ENCODE measurements at places on chromosomes 1 and 21.

DNA sequence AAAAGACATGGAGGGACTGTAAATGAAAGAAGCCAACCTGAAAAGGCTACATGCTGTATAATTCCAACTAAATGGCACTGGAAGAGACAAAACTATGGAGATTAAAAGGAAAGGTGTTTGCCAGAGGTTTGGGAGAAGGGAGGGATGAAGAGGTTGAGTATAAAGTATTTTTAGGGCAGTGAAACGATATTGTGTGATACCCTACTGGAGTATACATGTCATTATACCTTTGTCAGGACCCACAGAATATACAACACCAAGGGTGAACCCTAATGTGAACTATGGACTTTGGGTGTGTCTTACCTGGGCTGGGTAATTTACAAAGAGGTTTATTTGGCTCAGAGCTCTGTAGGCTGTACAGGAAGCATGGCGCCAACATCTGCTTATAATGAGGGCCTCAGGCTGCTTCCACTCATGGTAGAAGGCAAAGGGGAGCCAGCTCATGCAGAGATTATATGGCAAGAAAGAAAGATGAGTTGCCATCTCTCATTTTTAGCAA is 73.4 kb downstream of the CD2 start:
- DNase-seq: no peak

DNA sequence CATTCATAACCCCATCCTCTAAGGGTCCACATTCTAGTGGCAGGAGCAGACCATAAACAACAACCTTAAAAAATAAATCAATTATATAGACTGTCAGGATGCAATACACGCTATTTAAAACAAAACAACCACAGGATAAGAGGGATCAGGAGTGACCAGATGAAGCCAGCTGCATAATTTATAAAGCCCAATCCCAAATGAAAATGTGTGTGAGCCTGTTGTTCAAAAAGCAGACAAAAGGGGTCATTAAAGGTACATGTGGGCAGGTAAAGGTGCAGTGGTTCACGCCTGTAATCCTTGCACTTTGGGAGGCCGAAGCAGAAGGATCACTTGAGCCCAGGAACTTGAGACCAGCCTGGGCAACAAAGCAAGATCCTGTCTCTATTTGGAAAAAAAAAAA is 10.4 kb upstream of the LDLRAP1 start:
- DNase-seq: no peak

- no peak for DNase-seq
These were observed 11.5 kb upstream of the VASH2 start for GRCh38 chr1:212938846-212939245.

- DNase-seq: no peak
These were observed 21.1 kb upstream of the SH2D5 start for GRCh38 chr1:20753589-20753988.

DNA sequence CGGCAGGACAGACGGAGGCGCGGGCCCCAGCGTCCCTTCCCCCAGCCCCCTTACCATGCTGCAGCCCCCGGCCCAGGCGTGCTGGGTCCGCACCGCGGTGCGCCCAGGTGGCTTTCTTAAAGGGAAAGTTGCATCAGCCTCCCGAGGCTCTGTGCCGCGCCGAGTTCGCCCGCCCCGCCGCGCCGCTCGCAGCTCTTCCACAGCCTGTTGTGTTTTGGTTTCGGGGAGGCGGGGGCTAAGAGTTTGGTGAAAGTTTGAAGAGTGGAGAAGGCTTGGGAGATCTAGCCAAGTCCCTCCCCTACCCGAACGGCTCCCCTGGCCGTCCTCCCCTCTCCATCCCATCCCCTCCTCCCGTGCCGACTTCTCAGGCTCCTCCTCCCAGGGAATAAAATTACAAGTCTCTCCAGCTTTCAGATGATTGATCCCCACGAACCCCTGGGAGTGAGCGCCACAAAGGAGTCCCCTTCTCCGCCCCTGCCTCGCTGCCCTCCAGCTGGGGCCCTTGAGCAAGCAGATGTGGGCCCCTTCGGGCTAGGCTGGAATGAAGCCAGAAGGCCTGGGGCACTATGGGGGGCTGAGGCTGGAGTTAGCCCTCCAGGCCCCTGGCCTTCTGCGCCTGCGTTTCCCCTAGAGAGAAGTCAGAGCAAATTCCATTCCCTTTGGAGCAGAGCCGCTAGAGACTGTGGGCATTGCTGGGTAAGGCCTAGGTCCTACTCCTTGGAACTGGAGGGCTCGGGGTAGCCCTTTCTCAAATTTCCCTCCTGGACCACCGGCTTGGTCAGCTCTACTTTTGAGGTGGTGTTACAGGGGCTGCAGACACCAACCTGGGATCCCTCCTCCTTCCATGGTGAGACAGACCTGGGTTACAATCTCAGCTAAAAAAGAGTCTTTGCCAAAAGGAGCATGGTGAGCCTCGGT is at the start of gene SLC6A9:
SLC6A9 (minus strand) TSS at position 211 of the 918 bp plus-strand sequence. CDS start 7,185 bp downstream, outside the sequence.
- peak; percentile 52 for DNase-seq

DNA sequence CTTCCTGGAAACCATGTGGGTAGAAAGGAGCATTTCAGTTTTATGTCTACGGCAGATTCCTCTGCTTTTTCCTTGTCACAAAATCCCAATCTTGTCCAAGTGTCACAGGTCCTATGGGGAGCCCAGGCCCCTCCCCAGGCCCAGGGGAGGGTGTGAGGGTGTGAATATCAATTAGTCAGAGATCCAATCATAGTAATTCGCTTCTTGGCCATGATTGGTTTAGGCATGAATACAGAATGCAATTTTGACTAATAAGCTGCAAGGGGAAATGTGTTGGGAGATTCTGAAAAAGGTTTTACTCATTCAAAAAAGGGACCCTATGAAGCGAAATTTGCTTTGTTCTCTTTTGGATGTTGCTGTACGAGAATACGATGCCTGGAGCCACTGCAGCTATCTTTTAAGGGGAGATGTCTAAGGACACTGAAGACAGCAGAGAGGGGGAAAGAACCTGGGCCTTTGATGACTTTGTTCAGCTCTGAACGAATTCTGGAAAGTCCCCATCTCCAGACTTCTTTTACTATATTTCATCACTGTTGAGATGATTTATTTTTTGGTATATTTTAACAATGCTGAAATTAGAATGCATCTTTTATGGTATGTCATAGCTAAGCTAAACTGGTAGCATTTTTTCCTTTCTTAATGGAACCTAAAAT is 18.2 kb downstream of the TSPAN2 start:
- no peak for DNase-seq

- DNase-seq: no peak
These were observed 15.9 kb downstream of the PYCR2 start for GRCh38 chr1:225908013-225908640.

DNA sequence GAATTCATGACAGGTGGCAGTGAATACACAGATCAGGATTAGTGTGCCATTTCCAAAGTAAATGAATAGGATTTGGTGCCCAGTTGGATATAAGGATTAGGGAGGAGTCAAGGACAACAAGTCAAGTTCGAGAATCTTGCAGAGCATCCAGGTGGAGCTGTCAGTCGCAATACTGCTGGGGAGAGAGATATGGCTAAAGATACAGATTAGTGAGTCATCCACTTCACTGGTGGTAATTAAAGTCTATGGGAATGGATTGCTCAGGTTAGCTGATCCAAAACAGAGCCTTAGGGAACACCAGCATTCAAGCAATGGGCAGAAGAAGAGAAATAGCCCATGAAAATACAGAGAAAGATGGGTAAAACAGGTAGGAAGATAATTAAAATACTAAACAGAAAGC is 26.8 kb downstream of the BCAS2 start:
- DNase-seq: no peak

GRCh38 chr1:177983482-177984135 is 13.8 kb upstream of the SEC16B start:
- no peak for DNase-seq

GRCh38 chr1:77012066-77012465 is 144.8 kb downstream of the ST6GALNAC5 start:
- DNase-seq: no peak

DNA sequence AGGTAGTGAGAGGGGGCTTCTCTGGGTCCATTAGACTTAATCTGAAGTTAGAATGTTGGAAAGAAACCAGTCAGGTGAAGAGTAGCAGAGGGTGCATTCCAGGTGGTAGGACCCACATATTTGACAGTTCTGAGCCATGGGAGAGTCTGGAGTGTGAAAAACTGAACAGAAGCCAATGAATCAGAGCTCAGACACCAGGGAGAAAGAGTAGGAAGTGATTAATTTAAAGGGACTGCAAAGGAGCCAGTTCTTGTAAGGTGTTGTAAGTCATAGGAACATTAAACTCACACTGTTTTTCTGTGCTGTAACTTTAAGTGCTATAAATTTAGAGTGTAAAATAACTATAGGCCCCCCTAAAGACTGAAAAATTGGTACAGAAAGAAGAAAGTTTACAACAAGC is 5.9 kb upstream of the DHX9 start:
- no peak for DNase-seq

DNA sequence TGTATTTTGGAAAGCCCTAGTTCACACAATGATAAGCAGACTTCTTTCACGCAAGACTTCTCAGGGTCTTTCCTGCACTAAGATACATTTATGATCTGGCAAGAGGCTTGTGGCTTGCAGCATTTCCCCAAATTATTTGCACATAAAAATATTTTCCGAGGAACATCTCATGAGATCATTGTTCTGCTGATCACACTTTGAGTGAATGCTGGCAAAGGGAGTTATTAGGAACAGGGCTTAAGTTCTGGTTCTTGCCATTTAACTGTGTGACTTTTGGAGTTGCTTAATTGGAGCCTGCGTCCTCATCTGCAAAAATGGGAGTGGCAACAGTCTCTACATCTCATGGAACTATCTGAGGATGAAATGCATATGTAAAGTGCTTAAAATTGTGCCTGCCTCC is 50.2 kb downstream of the GADD45A start:
- no peak for DNase-seq

GRCh38 chr1:152777510-152778137 is 2.7 kb downstream of the LCE1F start:
- DNase-seq: no peak

DNA sequence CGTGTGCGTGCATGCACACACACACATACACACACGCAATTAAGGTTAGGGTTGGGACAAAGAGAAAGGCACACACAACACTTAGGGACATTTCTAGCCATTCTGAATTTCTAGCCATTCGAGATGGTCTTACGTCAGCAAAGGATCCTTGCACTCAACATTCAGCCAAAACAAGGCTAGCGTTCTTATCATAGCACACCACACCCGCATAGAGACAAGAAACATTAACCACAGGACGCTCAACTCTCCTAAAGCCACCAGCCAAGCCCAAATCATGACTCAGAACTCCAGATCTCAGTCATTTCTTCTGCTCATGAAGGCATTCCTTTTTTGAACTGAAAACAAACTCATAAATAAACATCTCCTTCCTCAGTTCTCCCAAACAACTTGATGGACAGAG is 106.8 kb downstream of the LMO4 start:
- DNase-seq: no peak

DNA sequence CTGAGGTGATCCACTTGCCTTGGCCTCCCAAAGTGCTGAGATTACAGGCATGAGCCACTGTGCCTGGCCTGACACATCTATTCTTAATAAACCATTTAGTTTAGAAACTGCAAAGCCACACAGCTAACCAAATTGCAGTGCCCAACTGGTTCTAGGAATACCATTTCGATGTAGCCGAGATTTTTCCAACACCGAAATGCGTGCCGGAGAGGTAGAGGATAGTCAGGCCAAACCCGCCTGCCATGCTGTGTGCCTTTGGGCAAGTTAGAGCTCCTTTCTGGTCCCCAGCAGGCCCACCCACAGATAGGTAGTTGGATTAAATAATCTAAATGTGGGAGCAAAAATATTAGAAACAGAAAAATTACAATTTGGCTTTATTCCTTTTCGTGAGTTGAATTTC is 254.4 kb downstream of the FOXD2 start:
- DNase-seq: no peak

- no peak for DNase-seq
These were observed 55.8 kb downstream of the SLC9A1 start for GRCh38 chr1:27099135-27099586.

- no peak for DNase-seq
These were observed 34.9 kb upstream of the ESRRG start for GRCh38 chr1:216758161-216758560.

- DNase-seq: no peak
These were observed 38.0 kb downstream of the NFIA start for GRCh38 chr1:61120246-61120840.

GRCh38 chr1:231969076-231969475 is 342.5 kb downstream of the DISC1 start:
- DNase-seq: no peak

- DNase-seq: no peak
These were observed 6.7 kb upstream of the ELOA start for GRCh38 chr1:23736437-23737134.

DNA sequence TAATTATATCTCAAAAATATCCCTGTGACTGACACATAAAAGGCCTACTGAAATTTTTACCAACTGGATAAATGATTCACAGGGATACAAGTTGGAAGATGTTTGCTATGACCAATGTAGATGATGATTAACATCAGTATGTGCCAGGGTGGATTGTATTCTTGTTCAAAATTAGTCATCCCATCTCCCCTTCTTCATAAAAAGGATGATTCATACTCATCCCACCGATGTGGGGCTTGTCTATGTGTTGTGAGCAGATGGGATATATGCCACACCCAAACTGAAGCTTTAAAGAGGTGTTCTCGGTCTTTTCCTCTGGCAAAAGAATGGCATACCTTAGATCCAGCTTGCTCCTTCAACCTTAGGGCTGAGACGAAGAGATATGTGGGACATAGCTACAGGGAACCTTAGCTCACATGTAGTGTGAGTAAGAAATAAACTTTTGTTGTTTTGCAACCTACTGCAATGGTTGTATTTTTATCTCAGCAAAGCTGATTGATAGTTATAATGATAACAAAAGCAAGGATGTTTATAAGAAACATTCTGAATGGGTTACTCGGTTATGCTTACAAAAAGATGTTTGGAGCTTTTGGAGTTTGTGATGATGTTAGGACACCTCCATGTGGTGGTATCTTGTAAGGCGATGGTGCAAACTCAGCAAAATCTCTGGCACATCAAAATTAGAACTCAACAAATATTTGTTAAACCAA is 29.4 kb downstream of the SPATA17 start:
- DNase-seq: no peak

- no peak for DNase-seq
These were observed 130.0 kb upstream of the TNR start for GRCh38 chr1:175873290-175873935.

- no peak for DNase-seq
These were observed 329.9 kb upstream of the PROX1 start for GRCh38 chr1:213657879-213658278.

DNA sequence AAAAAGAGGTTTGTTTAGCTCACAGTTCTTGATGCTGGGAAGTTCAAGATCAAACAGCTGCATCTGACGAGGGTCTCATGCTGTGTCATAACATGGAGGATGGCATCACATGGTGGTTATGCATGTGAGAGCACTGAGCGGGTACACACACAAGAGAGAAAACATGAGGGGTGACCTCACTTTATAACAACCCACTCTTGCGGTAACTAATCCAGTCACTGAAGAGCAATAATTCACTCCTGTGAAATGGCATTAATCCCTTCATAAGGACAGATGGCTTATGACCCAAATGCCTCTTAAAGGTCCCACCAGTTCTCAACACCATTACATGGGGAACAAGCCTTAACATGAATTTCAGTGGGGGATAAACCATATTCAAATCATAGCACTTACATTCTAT is 23.2 kb upstream of the CHIT1 start:
- DNase-seq: no peak

- no peak for DNase-seq
These were observed 316.9 kb upstream of the ADGRL4 start for GRCh38 chr1:79323239-79324025.

- DNase-seq: no peak
These were observed 7.9 kb downstream of the CD34 start for GRCh38 chr1:207903053-207903452.

- DNase-seq: no peak
These were observed 45.1 kb upstream of the MUTYH start for GRCh38 chr1:45385302-45385701.

Measured in activated CD4-positive, alpha-beta T cell treated with anti-CD3 and anti-CD28 coated beads for 4 hours (primary cell).